Suppressor macrophage treated with lipopolysaccharide for 4 hours (primary cell): ENCODE measurements at places on chromosomes 5 and 9.

DNA sequence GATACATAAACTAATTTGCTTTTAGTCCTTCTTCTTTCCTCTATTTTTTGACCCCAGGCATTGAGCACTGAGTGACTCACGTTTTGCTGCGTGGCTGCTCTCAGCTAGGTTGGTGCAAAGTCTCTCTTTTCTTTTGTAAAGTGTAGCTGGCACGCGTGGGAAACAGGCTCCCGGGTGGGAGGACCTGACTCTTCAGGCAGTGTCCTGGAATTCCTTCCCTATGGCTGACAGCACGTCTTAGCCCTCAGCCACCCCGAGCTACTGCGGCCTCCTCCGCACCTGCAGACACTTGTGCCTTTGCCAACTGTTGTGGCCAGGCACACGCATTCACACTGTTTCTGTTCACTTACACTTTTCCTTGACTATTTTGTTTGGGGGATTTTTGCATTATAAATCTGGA is 877 bp upstream of the SCGB3A1 start:
- DNase-seq, result no peak

DNA sequence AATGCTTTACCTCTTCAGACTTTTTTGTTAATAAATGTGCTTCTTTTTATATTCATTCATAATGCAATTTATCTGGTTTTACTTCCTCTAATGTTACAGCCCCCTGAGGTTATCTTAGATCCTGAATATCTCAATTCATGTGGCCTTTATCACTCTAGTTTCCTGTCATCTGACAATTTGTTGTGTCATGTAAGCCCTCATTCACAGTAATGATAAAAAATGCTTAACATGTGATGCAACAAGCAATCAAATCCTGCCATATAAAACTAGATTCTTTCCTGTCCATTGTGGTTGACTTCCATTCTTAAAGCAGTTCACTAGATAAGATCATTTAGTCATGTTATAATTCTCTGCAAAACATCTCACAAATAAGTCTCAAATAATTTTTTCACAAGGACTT is 991.2 kb upstream of the ACO1 start:
- no peak for DNase-seq

DNA sequence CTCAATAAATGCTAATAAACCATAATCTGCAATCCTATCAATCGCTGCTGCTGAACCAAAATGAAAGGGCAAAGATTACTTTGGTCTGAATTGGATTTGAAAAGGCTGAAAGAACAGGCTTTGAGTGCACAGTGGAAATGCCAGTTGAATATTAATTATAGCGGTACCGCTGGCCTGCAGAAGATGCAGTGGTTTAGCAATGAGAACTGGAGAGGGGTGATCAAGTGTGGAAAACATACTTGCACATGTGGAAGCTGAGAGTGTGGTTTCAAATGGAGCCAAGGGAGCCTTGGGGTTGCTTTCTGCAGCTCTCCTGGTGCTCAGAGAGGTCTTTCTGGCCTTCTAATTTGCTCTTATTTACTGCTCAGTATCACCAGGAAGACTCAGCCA is 133.9 kb downstream of the PTTG1 start:
- no peak for DNase-seq

DNA sequence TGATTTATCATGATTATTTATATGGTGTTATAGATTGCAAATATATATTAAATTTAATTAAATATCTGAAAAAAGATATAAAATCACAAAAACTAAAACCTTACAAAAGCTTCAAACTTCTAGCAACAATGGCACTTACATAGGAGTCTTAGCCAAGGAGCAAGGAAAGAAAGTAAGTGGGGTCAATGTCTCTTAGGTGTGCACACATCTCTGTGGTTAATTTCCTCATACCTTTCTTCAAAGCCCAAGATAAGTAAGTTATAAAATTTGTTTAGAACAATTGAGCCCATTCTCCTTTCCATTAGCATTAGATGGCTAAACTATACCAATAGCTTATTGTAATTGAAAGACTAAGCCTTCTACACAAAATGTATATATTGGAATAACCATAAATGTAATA is 161.6 kb upstream of the PDE4D start:
- DNase-seq, result no peak

DNA sequence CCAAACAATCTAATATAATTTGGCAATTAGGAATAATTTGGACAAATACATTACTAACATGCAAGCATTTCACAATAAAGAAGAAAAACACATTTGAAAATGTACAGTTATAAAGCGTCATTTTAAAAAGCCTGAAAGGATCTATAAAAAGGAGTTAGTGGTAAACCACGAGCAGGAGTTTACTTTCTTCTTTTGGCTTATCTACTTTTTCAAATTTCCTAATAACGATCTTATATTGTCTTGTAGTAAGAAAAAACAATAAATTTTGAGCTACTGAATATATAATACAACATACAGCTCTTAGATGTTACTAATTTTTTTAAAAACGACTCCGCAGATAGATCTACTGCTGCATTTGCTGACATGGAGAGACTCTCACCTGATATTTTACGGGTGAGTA is 79.9 kb downstream of the SMIM23 start:
- DNase-seq, result no peak

GRCh38 chr5:54862036-54862435 is 123.4 kb downstream of the ESM1 start:
- DNase-seq, result no peak

DNA sequence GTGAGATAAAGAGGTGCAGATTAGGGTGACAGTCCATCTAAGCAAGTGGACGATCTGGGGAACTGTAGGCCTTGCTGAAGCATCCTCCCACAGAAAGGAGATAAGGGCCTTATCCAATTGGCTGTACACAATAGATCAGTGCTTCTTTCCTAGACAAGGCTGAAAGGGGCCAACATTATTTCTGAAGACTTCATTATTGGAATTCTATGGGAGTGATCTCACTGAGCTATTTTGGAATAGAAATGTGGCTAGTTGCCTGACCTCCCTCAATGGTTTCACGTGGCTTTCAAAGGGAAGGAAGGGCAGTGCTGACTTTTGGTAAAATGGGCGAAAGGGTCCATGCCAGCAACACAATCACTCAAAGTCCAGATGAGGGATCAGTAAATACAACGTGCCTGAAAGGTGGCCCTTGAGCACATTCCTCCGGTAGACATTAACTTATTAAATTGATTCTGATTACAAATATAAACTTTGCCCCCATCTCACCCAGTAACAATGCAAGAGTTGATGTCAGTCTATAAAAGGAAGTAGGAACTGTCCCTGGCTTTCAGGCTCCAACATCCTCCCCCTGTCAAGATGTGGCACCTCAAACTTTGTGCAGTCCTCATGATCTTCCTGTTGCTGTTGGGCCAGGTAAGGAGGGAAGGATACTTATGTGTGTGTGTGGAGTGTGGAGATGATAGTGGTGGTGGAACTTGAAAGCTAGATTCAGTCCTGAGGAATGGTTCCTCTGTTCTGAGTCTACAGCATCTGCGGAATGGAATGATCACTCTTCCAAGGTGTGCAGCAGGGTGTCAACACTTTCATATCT is at the start of gene LEAP2:
Gene LEAP2 (plus strand): TSS at position 550 of the 811 bp plus-strand sequence. CDS start 27 bp downstream, at position 577.
- no peak for DNase-seq

GRCh38 chr5:125274938-125275724 is 528.7 kb upstream of the ZNF608 start:
- no peak for DNase-seq

DNA sequence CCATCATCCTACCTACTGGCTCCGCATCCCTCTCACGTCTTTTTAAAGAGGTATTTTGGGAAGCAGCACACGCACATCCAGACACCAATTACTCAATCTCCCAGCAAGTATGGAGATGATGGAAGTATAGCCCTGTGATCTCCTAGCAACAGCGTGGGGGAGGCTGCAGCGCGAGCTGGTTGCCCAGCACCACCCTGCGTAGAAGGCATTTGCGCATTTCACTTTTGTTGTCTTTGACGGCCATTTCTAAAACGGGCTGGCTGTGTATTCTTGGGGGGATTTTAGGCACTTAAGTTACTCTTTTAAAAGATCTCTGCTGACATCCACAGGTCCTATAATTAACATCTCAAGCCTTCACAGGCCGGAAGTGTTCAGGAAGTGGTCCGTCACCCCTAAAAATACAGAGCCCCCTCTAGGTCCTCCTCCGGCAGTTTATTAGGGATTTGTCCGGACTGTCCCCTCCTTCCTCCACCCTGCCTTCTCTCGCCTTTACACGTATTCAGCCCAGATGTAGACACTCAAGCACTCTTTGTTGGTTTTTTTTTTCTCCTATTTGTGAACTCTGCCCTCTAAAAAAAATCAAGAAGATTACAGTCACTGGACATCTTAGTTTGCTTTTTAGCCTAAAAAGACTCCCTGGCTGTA is 371.4 kb downstream of the NTRK2 start:
- DNase-seq, result no peak

DNA sequence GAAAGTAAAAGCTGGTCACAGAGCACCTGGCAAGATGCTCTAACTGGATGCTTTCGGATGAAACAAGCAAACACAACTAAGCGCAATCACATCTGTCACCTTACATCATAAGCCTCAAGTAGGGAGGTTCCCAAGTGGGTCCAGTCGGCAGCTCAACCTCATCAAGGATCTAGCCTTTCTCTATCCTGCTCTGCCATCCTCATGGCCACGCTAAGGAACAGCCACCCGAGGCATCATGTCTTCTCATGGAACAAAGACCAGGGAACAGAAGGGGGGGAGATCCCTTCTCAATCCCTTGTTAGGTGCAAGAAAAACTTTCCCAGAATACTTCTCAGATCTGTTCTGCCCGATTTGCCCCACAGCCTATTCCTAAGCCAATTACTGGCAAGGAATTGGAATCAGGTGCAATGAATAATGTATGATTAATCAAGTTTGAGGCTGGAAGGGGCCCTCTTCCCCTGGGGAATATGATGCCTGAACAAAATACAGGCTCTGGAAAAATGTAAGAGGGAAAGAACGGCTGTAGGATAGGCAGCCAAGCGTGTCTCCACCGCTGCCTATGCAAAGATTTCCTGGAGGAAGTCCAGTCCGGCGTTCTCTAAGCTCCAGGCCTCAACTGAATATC is 1.3 kb upstream of the HABP4 start:
- no peak for DNase-seq

GRCh38 chr5:177133853-177134696 is 502 bp downstream of the NSD1 start:
- DNase-seq, result peak; percentile 64

- DNase-seq, result no peak
Observed at GRCh38 chr9:18666348-18666747, 192.4 kb downstream of the ADAMTSL1 start.

- DNase-seq, result no peak
Observed at GRCh38 chr9:135260221-135261180, 173.0 kb downstream of the OLFM1 start.
